ENCODE measurements at places on chromosomes 7 and 10.

- no peak for DNase-seq
Measured at GRCh38 chr10:79939969-79940368, 8.9 kb downstream of the SFTPD start.

- no peak for DNase-seq
Measured at GRCh38 chr10:43193496-43194080, 55.3 kb downstream of the CSGALNACT2 start.

DNA sequence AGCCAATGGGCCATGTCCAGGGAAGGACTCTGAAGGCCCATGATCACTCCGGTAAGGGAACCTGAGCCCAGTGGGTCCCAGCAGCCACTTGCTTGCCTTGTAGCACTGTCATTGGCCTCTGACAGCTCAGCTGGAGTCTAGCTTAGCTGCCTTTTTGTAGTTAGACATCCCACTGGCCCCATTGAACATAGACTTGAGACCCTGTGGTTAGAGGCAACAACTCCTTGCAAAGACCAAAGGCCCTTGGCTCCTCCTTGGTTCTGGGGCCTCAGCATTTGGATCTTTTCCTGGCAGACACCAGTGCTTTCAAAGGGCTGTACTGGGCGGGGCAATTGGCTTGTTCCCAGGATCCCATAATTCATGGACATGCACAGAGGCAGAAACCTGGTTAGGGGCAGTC lies 321.2 kb downstream of the CXCL12 start:
- DNase-seq: no peak

GRCh38 chr7:88455696-88456095 lies 149.0 kb upstream of the STEAP4 start:
- DNase-seq: no peak

DNA sequence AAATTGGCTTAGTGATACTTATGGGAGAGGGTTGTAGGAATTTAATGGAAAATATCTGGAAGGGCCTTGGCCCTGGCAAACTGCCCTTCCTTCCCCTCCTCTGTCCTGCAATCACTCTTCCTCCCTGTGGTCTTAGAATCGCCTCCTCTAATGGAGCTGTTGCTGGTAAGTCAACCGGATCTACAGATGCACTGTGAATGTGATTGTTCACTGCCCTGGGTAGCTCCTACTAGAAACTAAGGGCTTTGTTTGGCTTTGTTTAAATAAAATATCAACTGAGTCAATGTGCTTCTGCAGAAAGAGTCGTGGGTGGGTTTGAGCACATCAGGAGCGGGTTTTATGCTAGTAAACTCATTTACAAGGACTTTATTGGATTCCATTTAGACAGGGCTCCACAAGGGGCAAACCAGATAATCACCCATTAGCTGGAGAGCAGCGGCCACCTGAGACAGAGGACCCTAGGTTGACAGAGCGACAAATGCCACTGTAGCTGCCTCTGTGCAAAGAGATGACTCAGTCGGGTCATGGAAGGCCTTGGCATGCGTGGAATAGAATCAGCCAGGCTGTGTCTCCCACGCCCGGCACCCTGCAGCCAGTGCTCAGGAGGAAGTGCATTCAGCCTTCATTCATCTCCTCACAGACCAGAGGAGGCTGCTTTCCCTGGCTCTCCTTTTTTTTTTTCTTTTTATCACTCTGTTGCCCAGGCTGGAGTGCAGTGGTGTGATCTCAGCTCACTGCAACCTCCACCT lies 97.9 kb downstream of the GAD2 start:
- no peak for DNase-seq

DNA sequence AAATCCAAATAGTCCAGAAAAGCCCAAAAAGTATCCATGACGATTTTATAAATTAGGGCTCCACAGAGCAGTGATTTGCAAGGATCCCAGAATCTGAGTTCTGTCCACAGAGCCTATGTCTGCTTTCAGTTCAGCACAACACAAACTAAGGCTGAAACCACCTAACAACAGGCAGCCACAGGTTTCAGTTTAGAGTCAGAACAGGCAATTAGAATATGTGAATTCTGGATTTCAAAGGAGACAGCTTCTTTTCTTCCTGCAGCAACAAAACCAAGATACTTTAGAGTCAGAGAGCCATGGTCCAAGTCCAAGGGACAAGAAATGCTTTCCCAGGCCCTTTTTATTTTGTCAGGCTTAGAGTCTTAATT lies 23.6 kb downstream of the IFIT3 start:
- DNase-seq: no peak

DNA sequence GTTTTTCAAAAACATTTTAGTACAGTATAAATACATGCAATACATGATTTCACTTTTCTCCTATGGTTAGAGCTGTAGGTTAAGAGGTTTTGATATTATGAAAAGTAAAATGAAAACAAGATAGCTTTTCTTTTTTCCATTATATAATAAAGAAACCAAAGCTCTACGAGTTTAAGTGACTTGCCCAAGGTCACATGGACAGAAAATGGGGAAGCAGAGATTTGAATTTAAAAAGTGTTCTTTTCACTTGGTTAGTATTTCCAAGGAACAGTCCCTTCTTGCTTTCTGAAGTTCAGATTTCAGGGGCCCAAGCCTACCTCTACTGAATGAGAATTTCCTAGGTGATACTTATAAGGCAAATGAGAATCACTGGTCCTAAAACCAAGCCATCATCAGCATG lies 13.2 kb upstream of the MAP3K8 start:
- no peak for DNase-seq

- no peak for DNase-seq
Measured at GRCh38 chr10:132892004-132892403, 50.4 kb downstream of the CFAP46 start.

GRCh38 chr10:71550628-71551027 lies 153.9 kb downstream of the CDH23 start:
- no peak for DNase-seq

DNA sequence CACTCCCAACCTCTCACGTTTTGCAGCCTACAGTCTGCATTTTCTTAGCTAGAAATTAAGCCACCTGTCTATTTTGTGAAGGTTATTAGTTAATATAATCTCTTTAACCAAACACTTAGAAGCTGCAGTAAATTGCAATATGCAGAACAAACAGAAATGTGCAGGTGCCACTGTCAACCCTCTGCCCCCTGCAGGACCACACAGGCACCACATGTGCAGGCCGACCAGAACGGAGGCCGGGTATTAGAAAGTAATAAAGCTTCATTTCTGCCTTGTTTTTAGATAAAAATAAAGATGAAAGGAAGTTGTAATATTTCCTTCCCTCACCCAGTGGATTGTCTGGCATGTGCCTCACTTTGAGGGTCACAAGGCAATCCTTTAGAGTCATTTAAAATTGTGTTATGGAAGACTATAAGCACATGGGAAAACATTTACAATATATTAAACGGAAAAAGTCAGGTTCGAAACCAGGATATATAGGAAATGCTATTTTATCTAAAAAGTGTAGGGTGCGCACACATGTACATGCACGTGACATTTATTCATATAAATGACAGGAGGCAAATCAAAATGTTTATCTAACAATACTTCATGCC lies 158.2 kb downstream of the ARHGAP12 start:
- peak; percentile 64 for DNase-seq

DNA sequence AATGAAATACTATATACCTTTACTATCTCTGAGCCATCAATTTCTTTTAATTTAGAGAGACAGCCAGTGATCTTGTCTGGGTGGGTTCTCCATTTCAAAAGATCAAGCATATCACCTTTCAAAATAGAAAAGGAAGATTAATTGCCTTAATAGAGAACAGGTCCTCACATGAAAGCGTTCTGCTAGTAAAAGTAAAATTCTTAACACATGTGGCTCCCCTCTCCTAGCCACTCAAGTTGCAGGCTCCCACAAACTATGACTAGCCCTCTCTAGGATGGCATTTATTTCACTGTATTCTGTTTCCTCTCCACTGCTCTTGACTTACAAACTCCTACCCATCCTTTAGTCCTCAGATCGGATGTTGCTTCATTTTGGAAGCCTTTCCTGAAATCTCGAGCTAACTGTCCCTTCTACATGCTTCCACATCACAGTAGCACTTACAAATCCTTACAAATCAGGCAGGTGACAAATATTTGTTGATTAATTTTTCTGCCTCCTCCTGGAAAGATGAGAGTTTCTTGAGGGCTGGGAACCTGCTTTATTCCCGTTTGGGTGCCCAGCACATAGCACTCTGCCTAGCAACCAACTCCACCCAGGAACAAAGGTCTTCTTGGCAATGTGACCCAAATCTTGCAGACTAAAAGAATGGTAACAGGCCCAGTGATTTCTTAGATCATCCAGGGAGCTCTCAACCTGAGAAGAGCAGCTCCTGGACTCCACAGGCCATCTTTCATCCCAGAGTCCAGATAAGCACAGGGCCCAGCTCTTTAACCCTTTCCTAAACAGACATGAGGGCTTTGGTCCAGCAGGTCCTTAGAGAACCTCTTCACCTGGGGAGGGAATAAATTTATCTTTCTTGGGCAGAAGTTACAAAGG lies 310.4 kb upstream of the IMMP2L start:
- no peak for DNase-seq

DNA sequence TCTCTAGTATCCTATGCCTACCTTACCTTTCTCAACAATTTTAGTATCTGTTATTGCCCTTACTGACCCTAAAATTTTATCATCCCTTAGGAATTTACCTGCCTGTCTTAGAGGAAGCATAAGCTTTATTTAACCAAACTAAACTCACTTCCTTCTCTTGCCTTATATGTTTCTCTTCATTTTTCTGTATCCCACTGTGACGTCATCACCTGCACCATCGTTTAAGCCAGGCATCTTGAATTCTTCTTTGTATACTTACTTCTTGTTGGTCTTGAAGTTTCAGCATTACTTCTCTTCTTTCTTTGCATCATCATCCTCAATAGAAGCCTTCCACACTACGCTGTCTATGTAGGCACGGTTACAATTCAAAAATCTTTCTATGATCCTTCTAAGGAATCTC lies 231.0 kb upstream of the SMIM30 start:
- DNase-seq: no peak

DNA sequence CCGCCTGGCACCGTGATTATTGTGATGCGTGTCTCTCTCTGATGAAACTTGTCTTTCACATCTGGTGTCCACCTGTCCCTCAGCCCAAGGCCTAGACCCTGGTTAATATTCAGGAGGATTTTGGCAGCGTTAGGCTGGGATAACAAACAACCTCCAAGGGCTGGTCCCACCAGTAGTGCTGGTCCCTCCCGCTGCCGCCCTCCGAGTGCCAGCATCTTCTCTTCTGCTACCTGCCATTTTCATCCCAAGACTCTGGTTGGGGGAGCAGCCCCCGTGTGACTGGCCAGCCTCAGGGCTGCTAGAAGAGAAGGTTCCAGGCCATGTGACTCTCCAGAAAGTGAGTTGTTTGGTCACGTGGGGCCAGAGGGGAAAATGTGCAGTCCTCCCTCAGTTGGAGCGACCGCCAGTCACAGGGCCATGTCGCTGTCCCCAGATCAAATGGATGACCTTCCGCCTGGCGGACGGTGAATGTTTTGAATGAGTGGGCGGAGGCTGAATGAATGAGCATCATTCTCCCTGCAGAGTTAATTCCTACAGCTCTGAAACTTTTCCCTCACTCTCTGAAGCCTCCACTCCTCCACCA lies 479.9 kb upstream of the FOXK1 start:
- no peak for DNase-seq

DNA sequence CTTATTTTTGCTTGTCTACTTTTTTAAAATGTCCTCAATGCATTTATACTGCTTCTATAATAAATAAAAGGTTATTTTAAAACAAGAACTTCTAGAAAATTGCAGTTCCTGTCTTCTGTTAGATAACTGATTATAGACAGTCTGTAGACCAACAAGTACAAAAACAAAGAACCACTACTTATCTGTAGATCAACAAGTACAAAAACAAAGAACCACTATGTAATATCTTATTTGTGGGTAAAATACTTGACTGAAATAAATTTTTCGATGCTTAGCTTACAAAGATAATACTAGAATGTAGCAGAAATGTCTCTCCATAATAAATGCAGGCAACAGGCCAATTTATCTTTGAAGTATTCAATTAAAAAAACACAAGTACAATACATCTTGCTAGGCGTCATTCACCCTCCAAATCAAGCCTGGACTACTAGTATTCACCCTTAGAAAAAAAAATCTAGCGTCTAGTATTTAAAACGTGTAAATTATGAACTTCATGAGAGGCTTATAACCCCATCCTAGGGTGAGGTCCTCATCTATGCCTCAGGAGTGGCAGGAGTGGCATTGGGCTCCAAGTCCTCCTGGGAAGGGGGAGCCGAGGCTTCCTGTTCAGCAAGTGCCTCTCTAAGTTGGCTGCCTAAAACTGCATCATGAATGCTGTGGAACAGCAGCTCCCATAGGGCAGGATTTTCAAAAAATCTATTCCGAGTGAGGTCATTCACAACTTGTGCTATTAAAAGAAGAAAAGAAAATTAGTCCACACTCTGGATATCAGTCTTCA lies 26.6 kb downstream of the PSMC2 start:
- DNase-seq: no peak

DNA sequence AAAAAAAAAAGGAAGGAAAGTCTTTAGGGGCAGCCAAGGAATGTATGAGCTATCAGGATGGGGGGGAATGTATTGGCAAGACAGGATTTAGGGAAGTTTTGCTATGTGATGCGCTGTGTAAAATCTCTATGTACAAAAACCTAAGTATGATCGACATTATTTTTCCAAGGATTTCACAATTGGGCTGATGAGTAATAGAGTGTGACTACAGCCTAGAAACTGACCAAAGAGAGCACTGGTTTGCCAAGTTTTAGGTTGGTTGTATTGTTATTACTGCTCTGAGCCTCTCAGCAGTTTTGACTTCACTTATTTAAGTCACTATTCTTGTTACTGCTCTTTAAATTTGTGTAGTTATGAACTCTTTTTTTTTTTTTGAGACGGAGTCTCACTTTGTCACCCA lies 107.3 kb downstream of the NRCAM start:
- no peak for DNase-seq

DNA sequence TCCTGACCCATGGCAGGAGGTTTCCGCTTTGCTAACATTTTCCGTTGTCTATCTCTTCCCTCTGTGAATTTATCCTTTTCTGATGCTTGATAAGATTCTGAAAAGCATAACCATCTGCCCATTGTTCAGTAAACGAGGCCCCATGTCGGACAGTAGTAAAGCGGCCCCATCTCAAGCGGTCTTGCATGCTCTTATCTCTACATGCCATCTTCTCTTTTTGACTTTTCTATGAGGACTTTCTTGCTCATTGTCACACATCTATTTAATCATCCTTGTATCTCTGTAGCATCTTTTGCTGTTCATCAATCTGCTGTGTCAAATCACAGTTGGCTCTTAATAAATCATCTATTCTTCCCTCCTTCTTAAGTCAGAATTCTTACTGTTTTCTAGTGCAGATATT lies 37.6 kb downstream of the ZNF248 start:
- no peak for DNase-seq

GRCh38 chr10:58833771-58834561 lies 321.3 kb downstream of the BICC1 start:
- no peak for DNase-seq

DNA sequence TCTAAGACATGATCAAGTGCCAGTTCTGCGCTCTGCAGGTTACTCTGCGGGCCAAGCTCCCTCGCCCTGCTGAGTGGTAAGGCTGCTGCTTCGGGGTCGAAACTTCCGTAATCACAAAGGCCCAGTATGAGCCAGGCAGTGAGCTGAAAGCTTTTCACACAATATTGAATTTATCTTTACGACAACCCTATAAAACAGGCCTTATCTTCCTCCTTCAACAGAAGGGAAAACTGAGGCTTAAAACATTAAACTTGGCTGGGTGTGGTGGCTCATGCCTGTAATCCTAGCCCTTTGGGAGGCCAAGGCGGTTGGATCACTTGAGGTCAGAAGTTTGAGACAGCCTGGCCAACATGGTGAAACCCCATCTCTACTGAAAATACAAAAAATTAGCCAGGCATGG lies 83.3 kb downstream of the FAM107B start:
- no peak for DNase-seq

All from CD4-positive, alpha-beta T cell treated with Interferon alpha-2 for 1 hour (primary cell).